ENCODE measurements at places on chromosomes 7 and 10. TPM values are rescaled to one million over a fixed set of nuclear protein-coding genes. Genes with fewer than 3 reads are reported as not detected.

The DYDC2 gene
- total RNA-seq = 0.97 TPM

The GPER1 gene
- total RNA-seq = 0.14 TPM

The CCL24 gene
- not detected for total RNA-seq

The PIP4K2A gene
- 31.7 TPM for total RNA-seq

The SVOPL gene
- 2.3 TPM for total RNA-seq

The ADAM22 gene
- 4.8 TPM for total RNA-seq

The IFIT3 gene
- total RNA-seq = 0.45 TPM

The GIMAP4 gene
- total RNA-seq = not detected

The DHTKD1 gene
- 59.4 TPM for total RNA-seq

The OR2A1 gene
- not detected for total RNA-seq

The OR9A2 gene
- total RNA-seq = not detected

The CPA2 gene
- not detected for total RNA-seq

The AKR1C8 gene
- not detected for total RNA-seq

The SYPL1 gene
- 25.2 TPM for total RNA-seq

The NAT16 gene
- 0.30 TPM for total RNA-seq

The FGL2 gene
- not detected for total RNA-seq

The A1CF gene
- total RNA-seq = not detected

The FOXI2 gene
- total RNA-seq = 1.2 TPM

The VGF gene
- total RNA-seq = 22.5 TPM

The CFTR gene
- 0.04 TPM for total RNA-seq

The ZC3HAV1 gene
- total RNA-seq = 27.1 TPM

The SNCG gene
- total RNA-seq = 23.4 TPM

The INA gene
- 25.0 TPM for total RNA-seq

The CRTAC1 gene
- 0.63 TPM for total RNA-seq

The RAB19 gene
- total RNA-seq = 3.8 TPM

The BLVRA gene
- 18.1 TPM for total RNA-seq

The CLEC5A gene
- not detected for total RNA-seq

The AGBL3 gene
- 1.7 TPM for total RNA-seq

The EBLN1 gene
- total RNA-seq = not detected

The BMPER gene
- 2.4 TPM for total RNA-seq

The HOXA4 gene
- total RNA-seq = not detected

The CYP17A1 gene
- total RNA-seq = not detected

The AKR1C1 gene
- total RNA-seq = 1.7 TPM

All from H7 (cell line).